ENCODE measurements at places on chromosomes 1 and 21. TPM values are rescaled to one million over a fixed set of nuclear protein-coding genes. Genes with fewer than 3 reads are reported as not detected.

The OR2L13 gene
- total RNA-seq, result not detected

The ASTN1 gene
- total RNA-seq, result 0.32 TPM

The CCDC190 gene
- not detected for total RNA-seq

The THEM5 gene
- total RNA-seq, result not detected

The KCNQ4 gene
- total RNA-seq, result 0.08 TPM

The ATP6V1G3 gene
- not detected for total RNA-seq

The ILDR2 gene
- not detected for total RNA-seq
